ENCODE measurements at places on chromosomes 12 and 14. TPM values are rescaled to one million over a fixed set of nuclear protein-coding genes. Genes with fewer than 3 reads are reported as not detected.

Gene NOVA1
- total RNA-seq, result 1.4 TPM

Gene GPRC5D
- not detected for total RNA-seq

Gene C12orf60
- total RNA-seq, result 0.74 TPM

Gene SCNN1A
- total RNA-seq, result 0.37 TPM

Gene MTERF2
- total RNA-seq, result 4.8 TPM

Gene B3GNT4
- 0.09 TPM for total RNA-seq

Gene PAPLN
- 1.8 TPM for total RNA-seq

Gene TMEM52B
- total RNA-seq, result 0.14 TPM

Gene ABCC9
- 10.7 TPM for total RNA-seq

Gene SPTB
- 0.14 TPM for total RNA-seq

Gene HOXC10
- 0.43 TPM for total RNA-seq

Gene GALNT4
- 15.6 TPM for total RNA-seq

Gene CCDC177
- total RNA-seq, result under 0.01 TPM

Gene TCL1B
- not detected for total RNA-seq

Gene KRT2
- not detected for total RNA-seq

Gene OAS2
- total RNA-seq, result 0.71 TPM

Gene MYF5
- total RNA-seq, result not detected

Gene NELL2
- not detected for total RNA-seq

Gene AKAP3
- total RNA-seq, result 1.5 TPM

Gene MAP1LC3B2
- 0.28 TPM for total RNA-seq

Gene GALNT6
- total RNA-seq, result 1.4 TPM

Gene HOXC9
- total RNA-seq, result 0.28 TPM

Data from smooth muscle cell of bladder (primary cell).